Stimulated activated CD8-positive, alpha-beta memory T cell treated with anti-CD3 and anti-CD28 coated beads, Interleukin-2, amount 100 ng/mL, for 1 hour (primary cell): ENCODE measurements at places on chromosomes 7 and 10.

GRCh38 chr7:159177284-159177953, 32.8 kb upstream of the VIPR2 start:
- no peak for DNase-seq

DNA sequence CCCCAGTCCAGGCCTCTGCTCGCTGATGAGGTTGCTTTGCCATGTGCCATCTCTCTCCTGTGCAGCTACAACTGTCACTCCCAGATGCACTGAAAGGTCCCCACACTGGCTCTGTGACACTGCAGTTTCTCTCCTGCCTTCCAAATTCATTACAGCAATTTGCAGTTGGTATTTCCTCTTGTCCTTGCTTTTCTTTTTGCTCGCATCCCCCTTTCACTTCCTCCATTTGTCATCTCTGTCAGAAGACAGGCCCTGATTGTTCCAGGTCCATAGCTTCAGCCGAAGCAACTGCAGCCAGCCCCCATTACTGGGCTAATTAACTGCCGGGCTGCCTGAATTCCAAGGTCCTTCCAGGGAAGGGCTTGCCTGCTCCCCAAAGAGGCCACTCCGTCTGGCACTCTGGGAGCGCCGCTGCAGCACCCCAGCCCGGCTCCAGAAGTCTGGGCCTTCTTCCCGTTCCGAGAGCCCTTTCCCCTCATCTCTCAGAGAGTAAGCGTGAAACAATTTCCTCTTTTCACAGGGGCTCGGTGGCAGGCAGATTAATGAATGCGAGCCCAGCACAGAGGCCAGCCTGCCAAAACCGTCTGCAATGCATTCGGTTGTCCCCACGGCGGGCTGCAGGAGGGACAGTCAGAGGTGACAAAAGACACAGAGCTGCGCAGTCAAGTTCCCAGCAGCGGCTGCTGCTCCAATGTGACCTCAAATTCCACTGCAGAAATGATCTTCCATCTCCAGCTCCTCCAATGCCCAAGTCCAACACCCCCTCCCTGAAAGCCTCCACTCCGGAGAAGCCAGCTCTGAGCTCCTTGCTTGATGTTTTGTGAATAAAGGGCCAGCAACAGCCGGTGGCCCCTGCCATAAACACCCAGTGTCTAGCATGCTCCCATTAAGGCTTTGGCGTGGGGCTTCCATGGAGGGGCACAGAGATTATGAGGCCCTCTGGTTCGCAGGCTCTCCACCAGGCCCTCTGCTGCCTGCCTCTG, 279.4 kb upstream of the HABP2 start:
- no peak for DNase-seq

- no peak for DNase-seq
Measured at GRCh38 chr10:227014-227413, 91.8 kb downstream of the ZMYND11 start.

DNA sequence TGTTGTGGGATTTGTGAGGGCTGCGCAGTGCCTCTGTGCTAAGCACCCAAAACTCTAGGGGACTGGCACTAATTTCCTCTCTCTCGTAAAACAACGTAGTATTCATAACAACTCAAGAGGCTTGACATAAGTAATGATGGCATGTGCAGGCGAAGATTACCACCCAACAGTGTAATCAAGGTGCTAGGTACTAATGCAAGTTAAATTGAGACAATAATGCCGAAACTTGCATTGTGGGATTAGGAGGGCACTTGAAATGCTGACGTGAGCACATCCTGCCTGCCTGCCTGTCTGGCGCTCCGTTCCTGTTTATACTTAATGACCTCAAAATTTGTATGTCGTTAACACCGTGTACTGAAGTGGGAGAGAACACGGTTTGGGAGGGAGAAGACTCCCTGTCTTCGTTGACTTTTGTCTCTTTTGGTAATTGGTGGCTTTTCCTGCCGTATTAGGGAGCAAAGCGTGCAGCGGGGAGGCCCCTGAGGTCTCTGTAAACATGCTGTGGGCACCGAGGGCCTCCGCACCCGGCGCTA, 139.0 kb downstream of the MGMT start:
- no peak for DNase-seq

- no peak for DNase-seq
Measured at GRCh38 chr7:54397836-54398612, 144.2 kb upstream of the VSTM2A start.

DNA sequence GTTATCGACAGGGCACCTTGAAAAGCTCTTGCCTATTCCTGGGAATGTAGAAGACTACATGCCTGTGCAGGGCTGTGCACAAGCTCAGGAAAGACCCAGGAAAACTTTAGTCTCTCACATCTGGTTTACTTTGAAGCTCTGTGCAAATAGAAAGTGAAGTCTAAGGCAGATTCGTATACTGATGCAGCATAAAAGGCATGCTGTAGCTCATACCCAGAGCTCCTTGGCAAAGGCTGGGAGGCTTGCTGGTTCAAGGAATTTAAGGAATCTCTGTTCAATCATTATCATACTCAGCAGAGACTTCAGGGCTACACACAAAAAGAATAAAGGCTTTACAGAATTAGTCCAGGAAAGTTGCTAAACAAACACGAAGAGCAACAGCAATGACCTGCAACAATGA, 192.0 kb downstream of the OTUD1 start:
- DNase-seq: no peak
